Renal pelvis (tissue), 12 donors: ENCODE measurements at places on chromosomes 13 and 19. TPM values are rescaled to one million over a fixed set of nuclear protein-coding genes. Genes with fewer than 3 reads are reported as not detected.

- no peak for DNase-seq
Measured at GRCh38 chr19:1302533-1303239, 17.0 kb downstream of the EFNA2 start.

DNA sequence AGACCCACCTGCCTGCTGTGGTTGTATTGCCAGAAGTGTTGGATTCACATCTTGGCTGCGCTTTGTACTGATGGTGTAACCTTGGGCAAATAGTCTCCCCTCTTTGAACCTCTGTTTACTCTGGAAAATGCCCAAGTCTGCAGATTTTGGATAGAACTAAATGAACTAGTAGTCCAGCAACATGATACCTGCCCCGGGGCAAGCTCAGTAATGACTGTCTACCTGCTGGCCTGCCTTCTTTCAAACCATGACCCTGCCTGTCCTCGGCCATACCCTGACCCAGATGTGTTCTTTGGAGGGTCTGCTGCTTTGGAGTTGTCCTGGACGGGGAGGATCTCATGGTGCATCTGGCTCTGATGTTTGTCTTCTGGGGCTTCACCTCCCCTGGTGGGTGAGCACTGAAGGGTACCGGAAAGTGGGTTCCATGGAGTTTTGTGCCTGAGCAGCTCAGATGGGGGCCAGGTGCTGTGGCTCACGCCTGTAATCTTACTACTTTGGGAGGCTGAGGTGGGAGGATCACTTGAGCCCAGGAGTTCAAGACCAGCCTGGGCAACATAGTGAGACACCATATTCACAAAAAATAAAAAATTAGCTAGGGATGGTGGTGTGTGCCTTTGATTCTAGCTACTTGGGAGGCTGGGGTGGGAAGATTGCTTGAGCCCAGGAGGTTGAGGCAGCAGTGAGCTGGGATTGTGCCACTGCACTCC is 59.5 kb downstream of the TNFRSF19 start:
- no peak for DNase-seq

DNA sequence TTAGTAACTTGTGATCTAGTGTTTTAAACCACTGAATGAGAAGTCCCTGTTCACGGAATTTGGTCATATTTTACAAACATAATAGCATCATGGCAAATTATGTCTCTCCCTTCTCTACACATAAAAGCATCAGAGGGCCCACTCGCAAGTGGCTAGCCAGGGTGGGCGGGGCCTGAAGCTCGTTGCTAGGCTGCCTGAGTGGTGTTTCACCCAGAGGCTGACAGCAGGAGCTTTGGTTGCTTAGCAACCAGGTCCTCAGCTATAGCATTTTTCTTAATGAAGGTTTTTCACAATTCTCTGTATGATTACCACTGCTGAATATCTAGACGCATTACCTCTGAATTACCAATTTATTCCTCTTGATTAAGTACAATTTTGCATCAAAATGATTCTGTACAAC is 126.5 kb downstream of the NALCN start:
- DNase-seq = peak; percentile 14

ATP4B gene
- polyA plus RNA-seq = 0.44 TPM

FSD1 gene
- polyA plus RNA-seq = 8.4 TPM

GRCh38 chr13:51015973-51016372 is 95.1 kb downstream of the C13orf42 start:
- no peak for DNase-seq

ZNF296 gene
- 2.1 TPM for polyA plus RNA-seq

NDUFB7 gene
- polyA plus RNA-seq = 131 TPM

RNF17 gene
- not detected for polyA plus RNA-seq

DNA sequence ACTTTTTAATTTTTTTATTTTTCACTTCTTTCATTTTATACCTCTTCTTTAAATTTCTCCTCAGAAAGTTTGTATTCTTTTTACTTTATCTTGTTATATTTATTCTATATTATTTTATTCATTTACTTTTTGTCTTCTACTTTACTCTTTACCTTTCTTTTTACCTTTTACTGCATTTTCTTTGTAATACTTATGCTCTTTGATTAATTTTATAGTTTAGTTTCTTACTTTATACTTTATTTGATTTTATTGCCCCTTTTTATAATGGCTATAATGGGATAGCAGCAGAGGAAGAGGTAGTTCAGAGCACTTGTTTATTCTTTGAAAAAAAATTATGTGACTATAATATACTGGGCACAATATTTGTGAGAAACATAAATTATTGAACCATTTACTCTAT is 542.6 kb upstream of the SPRY2 start:
- DNase-seq = no peak

DNA sequence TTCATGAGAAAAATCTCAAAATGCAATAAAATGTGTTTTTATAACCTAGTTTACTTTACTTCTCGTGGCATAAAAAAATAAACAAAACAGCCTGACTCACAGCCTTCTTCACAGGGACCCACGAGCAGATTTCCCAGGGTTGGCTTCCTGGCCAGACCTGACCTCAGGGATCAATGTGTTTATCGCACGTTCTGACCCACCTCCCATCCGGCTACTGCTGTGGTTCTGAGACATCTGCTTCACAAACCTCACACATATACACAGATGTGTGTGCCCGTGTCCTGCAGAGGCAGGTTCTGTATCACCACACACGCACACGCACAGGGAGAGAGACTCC is 118.3 kb downstream of the COL4A2 start:
- no peak for DNase-seq

GRCh38 chr13:44814836-44815235 is 174.4 kb downstream of the NUFIP1 start:
- DNase-seq = no peak

DNA sequence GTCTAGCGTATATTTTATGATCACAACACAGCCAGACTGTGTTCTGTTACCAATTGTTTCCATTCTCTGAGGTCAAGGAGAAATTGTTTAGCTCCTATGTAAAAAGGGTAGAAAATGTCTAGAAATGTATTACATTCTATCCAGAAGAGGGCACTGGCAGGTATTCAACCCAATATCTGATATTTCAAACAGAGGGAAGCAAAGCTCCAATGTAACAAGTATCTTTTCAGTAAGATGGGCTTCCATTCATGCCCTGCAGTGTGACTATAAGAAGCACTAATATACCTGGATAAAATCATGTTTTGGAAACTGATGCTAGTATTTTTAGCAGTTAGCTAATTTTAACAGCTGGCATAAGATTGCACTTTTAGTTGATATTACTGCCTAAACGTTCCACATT is 312.7 kb downstream of the FGF14 start:
- DNase-seq = no peak

PRTN3 gene
- 2.0 TPM for polyA plus RNA-seq

TRPM4 gene
- 29.4 TPM for polyA plus RNA-seq

GRCh38 chr19:10353793-10354391 is 14.5 kb upstream of the ICAM3 start:
- DNase-seq = peak; percentile 52
